ENCODE measurements at places on chromosomes 2 and 18.

DNA sequence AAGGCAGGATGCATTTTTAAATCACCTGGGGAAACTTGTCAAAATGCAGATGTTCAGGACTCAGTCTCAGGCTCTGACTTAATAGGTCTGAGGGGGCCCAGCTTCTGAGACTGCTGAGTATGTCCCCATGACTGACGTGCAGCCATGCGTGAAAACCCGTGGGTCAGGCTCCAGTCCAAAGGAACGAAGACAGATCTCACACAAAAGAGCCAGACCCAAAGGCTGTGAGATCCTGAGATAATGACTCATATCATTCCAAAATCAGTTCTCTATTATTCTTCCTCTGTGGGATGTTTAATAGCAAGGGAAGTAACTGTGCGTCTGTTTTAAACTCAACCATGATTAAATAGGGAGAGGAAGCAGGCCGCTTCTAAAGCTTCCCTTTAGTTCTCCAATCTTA, 107.4 kb upstream of the ACAA2 start:
- DNase-seq, result no peak

DNA sequence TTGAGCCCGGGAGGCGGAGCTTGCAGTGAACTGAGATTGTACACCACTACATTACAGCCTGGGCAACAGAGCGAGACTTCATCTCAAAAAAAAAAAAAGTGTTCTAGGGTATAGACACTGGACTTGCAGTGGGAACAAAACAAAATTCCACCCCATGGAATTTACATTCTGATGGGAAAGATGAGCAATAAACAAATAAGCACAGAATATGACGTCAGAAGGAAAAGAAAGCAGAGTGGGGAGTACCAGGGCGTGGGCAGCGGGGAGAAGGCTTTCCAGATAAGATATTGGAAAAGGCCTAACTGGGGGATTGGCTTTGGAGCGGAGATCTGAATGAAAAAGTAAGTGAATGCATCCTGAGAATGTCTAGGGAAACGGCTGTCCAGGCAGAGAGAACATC, 17.6 kb downstream of the NPPC start:
- DNase-seq, result no peak

DNA sequence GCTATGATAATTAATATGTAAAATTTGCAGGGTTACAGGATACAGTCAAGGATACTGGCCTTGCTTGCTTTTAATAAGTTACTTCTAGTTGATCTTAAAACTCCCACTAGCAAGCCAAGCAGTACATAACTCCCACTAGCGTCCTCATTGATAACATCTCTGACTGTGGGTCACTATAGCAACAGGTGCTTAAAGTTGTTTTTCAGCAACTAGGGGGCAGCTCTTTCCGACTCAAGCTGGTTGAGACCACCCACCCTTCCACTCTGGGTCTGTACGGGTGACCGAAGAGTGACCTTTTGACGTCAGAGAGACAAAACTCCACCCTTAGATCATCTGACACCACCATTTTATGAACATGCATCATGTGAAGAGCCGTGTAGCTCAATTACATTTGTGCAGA, 208.6 kb downstream of the MYO1B start:
- DNase-seq, result no peak

DNA sequence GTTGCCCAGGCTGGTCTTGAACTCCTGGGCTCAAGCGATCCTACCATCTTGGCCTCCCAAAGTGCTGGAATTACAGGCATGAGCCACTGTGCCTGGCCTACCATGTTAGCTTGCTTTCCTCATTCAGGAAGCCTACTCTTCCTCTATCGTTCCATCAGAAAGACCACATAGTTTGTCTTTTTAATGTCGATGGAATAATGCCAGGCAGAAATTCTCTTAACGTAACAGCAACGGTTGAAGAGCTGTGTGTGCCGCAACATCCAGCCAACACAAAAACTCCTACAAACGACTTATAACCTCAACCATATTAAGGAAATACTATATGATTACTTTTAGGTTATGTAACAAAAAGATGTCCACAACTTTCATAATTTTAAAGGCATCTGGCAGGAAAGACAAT, 10.5 kb downstream of the ITGB1BP1 start:
- no peak for DNase-seq

GRCh38 chr2:211367293-211367692, 810.9 kb downstream of the CPS1 start:
- DNase-seq, result no peak
